Tibial nerve (tissue), 4 donors: ENCODE measurements at places on chromosomes 2 and 18. TPM values are rescaled to one million over a fixed set of nuclear protein-coding genes. Genes with fewer than 3 reads are reported as not detected.

SERPINB8 gene
- 10.9 TPM for total RNA-seq

NLRC4 gene
- 0.21 TPM for total RNA-seq

DNA sequence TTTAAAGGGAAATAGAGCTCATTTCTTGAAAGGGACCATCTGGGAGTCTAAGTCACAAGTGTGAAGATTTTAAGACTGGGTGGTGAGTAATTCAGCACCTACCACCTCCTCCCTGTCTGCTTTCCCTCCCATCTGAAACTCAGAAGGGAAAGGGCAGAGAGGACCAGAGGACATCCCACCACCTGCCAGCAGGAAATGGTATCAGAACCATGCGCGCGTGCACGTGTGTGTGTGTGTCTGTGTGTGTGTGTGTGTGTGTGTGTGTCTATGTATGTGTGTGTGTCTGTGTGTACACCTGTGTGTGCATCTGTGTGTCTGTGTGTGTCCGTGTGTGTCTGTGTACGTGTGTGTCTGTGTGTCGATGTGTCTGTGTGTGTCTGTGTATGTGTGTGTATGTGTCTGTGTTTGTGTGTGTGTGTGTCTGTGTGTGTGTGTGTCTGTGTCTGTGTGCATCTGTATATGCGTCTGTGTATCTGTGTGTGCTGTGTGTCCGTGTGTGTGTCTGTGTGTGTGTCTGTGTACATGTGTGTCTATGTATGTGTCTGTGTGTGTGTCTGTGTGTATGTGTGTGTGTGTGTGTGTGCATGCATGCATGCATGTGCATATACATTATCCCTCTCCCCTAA is 76.8 kb downstream of the ZFP36L2 start:
- no peak for DNase-seq

DNA sequence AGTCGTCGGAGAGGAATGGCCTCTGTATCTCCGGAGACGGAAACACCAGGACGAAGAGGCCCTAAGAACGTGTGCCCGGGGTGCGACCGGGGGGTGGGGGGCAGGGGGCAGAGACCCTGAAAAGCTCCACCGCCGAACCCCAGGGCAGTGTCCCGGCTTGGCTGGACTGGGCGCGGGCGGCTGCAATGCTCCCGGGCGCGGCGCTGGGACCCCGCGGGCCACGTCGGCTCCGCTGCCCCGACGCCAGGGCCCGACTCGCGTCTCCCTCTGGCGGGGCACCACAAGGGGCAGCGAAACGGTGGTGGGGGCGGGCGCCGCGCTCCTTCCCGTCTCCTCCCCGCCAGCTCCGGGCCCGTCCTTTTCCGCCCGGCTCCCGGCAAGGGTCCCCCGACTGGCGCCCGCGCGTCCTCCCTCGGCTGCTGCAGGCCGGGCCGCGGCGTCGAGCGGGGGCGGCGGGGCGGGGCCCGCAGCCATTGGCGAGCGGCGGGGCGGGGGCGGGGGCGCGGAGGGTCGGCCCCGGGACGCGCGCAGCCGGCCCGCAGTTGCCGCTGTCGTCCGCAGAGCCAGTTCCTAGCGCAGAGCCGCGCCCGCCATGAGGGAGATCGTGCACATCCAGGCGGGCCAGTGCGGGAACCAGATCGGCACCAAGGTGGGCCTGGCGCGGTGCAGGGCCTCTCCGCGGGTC is at the start of gene TUBB6:
Gene TUBB6 (plus strand): TSS at position 541 of the 685 bp plus-strand sequence. CDS start 52 bp downstream, at position 593.
- DNase-seq: peak; percentile 49

DNA sequence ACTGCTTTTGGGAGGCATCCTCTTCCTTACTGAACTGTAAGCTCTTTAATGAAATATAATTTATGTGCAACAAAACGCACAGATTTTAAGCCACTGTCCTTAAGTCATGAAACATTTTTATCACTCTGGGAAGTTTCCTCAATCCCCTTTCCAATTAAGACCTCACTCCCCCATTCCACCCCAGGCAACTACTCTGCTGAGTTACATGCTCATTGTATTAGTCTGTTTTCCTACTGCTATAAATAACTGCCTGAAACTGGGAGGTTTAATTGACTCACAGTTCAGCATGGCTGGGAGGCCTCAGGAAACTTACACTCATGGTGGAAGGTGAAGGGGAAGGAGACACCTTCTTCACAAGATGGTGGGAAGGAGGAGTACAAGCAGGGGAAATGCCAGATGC is 46.5 kb upstream of the KCNE4 start:
- DNase-seq: no peak
